CD4-positive, alpha-beta T cell treated with Interleukin-6 at 100 ng/mL for 8 hours (primary cell): ENCODE measurements at places on chromosomes 7 and 10.

- DNase-seq, result no peak
Measured at GRCh38 chr7:122595885-122596284, 103.0 kb downstream of the RNF133 start.

- no peak for DNase-seq
Measured at GRCh38 chr7:108263425-108263824, 133.3 kb upstream of the LAMB4 start.

DNA sequence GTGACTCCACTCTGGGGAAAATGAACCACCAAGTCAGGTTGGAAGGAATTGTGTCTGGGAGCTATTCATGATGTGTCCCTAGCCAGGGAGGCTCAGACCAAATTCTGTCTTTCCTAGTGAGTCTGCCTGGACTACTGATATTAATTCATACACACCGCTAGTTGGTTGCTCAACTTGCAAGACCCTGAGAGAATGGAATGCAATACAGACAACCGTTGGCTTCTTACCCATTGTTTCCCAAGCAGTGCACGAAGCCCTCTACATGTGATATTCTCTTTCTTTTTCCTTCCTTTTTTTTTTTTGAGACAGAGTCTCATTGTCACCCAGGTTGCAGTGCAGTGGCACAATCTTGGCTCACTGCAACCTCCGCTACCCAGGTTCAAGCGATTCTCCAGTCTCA is 19.4 kb upstream of the SRGN start:
- no peak for DNase-seq

GRCh38 chr10:29612657-29613056 is 22.1 kb downstream of the SVIL start:
- no peak for DNase-seq

DNA sequence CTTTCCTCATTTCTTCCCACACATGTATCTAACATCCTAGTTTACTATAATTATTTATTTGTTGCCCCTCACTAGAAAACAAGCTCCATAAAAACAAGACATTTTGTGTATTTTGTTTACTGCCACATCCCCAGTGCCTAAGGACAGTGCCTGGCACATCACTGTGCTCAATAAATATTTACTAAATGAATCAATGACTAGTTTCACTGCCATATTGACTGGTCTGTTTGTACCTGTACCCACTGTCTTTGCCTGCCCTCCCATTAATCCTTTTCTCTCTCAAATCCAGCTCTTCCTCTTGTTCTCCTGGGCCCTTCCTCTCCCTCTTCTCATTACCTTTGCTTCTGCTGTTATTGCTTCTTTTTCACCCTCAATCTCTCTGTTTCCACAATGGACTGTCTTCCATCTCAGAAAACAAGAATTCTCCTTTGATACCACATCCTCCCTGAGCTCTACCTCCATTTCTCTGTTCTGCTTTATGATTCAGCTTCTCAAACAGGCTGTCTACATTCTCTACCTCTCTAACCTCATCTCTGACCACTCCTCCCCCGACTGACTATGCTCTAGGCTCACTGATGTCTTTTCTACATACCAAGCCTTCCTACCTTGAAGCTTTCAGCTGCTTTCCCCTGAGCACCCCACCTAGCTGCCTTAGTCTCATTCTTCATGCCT is 8.3 kb upstream of the FAM133B start:
- DNase-seq, result no peak

GRCh38 chr10:88820748-88821401 is 18.3 kb downstream of the LIPM start:
- no peak for DNase-seq

- DNase-seq, result no peak
Measured at GRCh38 chr7:16494955-16495719, 29.6 kb upstream of the SOSTDC1 start.

DNA sequence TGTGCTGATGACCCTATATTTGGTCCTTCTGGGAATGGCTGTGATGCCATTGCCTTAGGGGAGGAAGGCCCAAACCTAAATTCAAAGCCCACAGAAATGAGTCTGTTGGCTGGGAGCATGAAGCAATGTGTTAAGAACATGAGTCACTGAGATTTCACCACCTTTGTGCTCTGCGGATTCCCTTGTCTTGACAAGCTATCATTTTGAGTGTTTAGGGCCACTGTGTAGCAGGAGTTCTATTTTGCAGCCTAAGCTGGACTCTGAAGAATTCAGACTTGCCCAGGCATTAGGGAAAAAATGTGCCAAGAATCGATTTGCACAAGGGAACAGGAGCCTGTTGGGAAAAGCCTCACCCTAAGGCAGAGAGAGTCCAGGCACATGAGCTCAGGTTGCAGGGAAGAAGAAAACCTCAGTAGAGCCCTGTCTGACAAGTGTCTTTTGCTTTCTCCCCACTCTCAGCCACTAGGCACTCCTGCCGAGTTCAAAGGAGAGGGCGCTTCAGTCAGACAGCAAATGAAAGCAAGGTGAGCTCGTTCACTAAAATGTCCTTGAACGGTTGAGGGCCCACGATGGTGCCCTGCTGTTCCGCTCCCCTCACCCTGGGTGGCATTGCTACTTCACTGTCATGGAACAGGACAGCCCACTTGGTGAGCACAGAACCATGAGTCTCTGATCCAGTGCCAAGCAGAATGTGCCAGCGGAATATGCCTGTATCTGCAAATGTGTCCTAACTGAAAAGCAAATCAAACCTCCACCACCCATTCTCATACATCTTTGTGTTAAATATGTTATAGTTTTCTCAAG is 93.6 kb downstream of the PRLHR start:
- no peak for DNase-seq

- no peak for DNase-seq
Measured at GRCh38 chr7:33616752-33617151, 288.6 kb upstream of the BMPER start.

GRCh38 chr7:123929655-123930054 is 4.6 kb downstream of the SPAM1 start:
- DNase-seq, result no peak

- DNase-seq, result no peak
Measured at GRCh38 chr10:46329690-46330016, 42.9 kb downstream of the ANTXRL start.

DNA sequence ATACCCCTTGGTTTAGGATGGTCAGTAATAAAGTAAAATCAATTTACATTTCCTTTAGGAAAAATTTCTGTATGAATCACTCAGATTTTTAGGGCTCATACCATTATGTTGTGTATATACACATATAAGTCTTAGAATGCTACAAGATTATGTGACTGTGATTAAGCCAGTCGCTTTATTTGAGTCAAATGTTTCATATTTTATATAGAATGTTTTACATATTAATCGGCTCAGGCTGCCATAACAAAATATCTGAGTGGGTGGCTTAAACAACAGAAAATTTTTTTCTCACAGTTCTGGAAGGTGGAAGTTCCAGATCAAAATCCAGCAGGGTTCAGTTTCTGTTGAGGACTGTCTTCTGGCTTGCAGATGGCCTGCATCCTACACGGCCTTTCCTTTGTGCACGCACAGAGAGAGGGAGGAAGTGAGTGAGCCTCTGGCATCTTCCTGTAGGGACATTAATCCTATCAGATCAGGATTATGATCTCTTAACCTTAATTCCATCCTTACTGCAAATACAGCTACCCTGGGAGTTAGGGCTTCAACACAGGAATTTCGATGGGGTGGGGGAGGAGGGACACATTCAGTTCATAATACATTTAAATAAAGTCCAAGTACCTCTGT is 198.0 kb downstream of the PHF14 start:
- DNase-seq, result no peak

- DNase-seq, result no peak
Measured at GRCh38 chr7:47461161-47461560, 120.8 kb downstream of the TNS3 start.

DNA sequence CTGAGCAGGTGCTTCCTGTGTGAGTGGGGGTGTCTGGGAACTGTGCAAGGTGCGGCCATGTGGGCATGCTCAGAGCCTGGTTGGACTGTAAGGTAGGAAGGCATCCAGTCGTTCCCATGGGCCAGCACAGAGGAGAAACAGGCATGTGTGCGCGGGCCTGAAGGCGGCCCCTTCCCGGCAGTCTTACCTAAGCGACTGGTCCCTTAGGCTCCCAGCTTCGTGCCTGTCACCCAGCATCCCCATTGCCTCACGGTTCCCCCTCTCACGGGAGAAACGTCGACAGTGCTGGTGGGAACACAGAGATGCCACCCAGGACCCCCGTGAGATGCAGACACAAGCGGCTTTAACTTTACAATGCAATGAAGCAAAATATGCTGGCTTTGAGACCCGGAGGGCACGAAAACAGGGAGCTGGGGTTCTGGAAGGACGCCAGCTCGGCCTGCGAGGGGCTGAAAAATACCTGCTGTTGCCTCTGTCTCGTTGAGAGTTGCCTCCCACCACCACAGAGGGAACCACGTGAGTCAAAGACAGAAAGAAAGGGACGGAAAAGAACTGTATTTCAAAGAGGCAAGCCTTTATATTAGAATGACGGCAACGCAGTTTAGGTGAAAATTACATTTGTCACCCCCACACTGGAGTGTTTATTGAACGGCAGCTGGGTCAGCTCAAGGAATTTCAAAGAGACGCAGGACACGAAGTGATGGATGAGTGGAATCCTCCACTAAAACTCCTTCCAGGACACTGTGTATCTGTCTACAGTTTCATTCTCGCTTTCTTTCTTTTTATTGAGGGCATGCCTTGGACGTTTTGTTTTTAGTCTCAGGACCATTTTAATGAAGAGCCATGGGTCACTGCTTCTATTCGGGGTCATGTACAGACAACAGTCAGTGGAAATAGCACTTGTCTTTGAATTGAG is 128.4 kb downstream of the DNAJB6 start:
- DNase-seq, result no peak

- no peak for DNase-seq
Measured at GRCh38 chr7:47807126-47807525, 141.1 kb downstream of the PKD1L1 start.

- no peak for DNase-seq
Measured at GRCh38 chr7:93943816-93944540, 22.4 kb downstream of the GNG11 start.

- no peak for DNase-seq
Measured at GRCh38 chr7:132760244-132760623, 184.0 kb upstream of the PLXNA4 start.

GRCh38 chr10:18236756-18237155 is 96.5 kb downstream of the CACNB2 start:
- no peak for DNase-seq

DNA sequence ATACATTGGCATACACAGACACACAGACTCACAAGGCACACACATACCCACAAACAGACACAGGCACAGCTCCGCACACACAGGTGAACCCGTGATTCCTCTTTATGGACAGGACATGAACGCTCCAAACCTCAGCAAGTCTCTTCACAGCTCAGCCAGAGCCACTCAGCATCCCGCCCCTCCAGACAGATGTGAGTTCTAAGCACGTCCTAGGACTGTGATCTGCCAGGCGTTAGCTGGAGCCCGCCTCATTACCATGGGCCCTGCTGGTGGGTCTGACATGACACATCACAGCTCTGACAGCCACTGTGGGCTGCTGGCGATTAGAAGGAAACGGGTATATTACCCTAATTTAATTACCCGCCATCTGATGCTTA is 176.7 kb upstream of the PPP2R2D start:
- no peak for DNase-seq
